Natural killer cell treated with Interleukin-12 subunit alpha and Interleukin-12 subunit beta and Interleukin-15 and Interleukin-18, amount 100 ng/mL, for 72 hours (primary cell): ENCODE measurements at places on chromosomes 4 and X. TPM values are rescaled to one million over a fixed set of nuclear protein-coding genes. Genes with fewer than 3 reads are reported as not detected.

The RASL11B gene
- total RNA-seq: not detected

DNA sequence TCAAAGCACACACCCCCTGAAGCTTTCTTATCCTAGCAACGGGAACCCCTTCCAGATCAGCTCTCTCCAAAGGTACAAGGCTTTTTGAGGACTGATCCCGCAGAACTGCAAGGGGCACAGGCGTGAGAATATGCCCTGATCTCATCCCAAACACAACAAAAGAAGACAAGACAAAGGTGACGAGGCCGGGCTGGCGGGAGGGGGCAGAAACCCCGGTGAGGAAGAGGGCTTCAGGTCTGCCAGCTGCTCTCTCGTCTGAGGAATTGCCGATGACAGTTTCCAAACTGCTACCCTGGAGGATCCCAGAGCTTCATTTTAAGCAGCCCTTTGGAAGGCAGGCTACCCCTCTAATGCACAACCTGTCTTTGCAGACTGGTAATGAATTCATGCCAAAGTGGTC lies 3.4 kb downstream of the HCFC1 start:
- DNase-seq: no peak
- H3K4me3 ChIP-seq: peak overlapping the region; percentile 97
- H3K4me1 ChIP-seq: peaks cover 22% of the 10 kb centered on the region
- peak overlapping the region; percentile 96 for H3K27ac ChIP-seq
- H3K36me3 ChIP-seq: peaks cover 9% of the 10 kb centered on the region
- H3K27me3 ChIP-seq: no peaks in the 10 kb centered on the region

DNA sequence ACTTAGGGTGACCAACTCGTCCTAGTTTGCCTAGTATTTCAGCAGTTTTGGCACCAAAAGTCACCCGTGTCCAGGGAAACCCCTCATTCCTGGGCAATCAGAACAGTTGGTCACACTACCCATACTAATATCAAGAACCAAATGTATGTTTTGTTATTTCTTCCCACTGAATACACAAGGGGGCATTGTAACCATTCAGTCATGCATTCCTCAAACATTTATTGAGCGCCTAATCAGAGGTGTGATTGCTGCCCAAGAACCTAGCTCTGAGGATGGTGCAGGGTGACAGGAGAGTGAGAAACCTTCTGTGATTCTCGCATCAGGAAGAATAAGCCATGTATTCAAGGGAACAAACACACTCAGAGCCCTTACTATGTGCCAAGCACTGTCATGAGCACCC lies 69.8 kb upstream of the RAI2 start:
- H3K4me3 ChIP-seq: no peak overlapping the region
- H3K36me3 ChIP-seq: no peaks in the 10 kb centered on the region
- H3K27ac ChIP-seq: no peak overlapping the region
- H3K27me3 ChIP-seq: no peaks in the 10 kb centered on the region
- no peaks in the 10 kb centered on the region for H3K4me1 ChIP-seq
- no peak for DNase-seq

GRCh38 chr4:7120341-7120740 lies 52.5 kb upstream of the GRPEL1 start:
- no peaks in the 10 kb centered on the region for H3K36me3 ChIP-seq
- no peak overlapping the region for H3K27ac ChIP-seq
- H3K4me3 ChIP-seq: no peak overlapping the region
- H3K4me1 ChIP-seq: no peaks in the 10 kb centered on the region
- peaks cover 30% of the 10 kb centered on the region for H3K27me3 ChIP-seq

DNA sequence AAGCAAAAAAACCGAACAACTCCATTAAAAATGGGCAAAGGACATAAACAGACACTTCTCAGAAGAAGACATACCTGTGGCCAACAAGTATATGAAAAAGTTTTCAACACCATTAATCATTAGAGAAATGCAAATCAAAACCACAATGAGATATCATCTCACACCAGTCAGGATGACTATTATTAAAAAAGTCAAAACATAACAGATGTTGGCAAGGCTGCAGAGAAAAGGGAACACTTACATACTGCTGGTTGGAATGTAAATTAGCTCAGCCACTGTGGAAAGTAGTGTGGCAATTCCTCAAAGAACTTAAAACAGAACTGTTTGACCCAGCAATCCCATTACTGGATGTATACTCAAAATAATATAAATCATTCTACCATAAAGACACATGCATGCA lies 436.3 kb downstream of the KLHL13 start:
- no peaks in the 10 kb centered on the region for H3K36me3 ChIP-seq
- no peak overlapping the region for H3K4me3 ChIP-seq
- no peaks in the 10 kb centered on the region for H3K27me3 ChIP-seq
- DNase-seq: no peak
- no peak overlapping the region for H3K27ac ChIP-seq

DNA sequence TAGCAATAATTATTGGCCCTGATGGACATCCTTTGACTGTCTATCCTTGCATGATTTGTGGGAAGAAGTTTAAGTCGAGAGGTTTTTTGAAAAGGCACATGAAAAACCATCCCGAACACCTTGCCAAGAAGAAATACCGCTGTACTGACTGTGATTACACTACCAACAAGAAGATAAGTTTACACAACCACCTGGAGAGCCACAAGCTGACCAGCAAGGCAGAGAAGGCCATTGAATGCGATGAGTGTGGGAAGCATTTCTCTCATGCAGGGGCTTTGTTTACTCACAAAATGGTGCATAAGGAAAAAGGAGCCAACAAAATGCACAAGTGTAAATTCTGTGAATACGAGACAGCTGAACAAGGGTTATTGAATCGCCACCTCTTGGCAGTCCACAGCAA lies 60.7 kb downstream of the ZFX start:
- no peaks in the 10 kb centered on the region for H3K4me1 ChIP-seq
- H3K27me3 ChIP-seq: no peaks in the 10 kb centered on the region
- H3K27ac ChIP-seq: no peak overlapping the region
- no peak for DNase-seq

DNA sequence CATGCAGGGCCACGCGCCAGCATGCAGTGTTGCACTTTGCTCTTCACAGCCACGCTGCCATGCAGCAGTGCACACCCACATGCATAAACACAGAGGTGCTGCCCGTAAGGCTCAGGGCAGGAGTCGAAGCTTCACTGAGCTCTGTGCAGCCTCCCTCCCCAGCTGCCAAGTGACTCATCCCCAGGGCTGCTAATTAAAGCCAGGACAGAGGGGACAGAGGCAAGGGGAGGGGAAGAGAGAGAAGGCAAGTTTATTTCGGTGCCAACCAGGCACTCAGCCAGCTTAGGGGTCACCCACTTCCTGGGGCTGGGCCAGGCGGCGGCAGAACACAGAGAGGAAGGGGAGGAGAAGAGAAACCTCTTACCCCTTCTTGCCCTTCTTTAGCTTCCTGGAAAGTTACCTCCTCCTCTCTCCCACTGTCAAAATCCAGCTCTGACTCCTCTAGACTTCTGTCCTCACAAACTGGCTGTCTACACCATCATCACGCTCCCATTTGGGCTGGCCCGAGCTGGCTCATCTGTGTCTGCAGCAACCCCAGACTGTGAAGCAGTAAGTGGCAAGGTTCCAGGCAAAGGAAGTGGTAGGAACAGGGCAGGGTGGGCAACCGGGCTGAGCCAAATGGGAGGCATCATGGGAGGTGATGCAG lies 6.2 kb upstream of the IQSEC2 start:
- peaks cover 42% of the 10 kb centered on the region for H3K4me1 ChIP-seq
- H3K27ac ChIP-seq: peak overlapping the region; percentile 79
- peak overlapping the region; percentile 76 for H3K4me3 ChIP-seq
- no peak for DNase-seq
- H3K27me3 ChIP-seq: no peaks in the 10 kb centered on the region

DNA sequence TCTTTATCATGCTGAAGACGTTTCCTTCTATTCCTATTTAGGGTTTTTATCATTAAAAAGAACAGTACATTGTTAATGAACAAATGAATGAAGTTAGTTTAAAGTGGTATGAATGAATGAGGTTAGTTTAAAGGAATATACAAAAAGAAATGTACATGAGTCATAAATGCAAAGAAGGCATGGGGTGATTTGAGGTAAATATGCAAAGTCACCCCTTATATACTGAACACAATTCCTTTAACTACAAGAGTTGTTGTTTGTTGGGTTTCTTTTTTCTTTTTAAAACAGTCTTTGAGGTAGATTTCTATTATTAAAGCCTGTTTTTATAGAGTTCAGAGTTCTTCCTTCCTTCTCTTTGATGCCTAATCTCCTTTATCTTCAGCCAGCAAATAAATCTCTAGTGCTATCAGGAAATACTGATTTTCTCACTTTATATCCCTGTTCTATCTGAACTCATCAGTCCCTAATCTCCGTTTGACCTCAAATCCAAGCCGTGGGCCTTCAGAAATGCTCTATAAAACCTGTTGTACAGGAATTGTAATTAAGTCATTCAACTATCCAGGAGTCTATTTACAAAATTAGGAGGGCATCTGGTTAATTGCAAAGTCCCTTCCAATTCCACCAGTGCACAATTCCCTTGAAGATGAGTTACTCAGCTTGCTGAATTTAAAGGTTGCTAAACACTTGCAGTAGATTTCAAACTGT lies 31.6 kb upstream of the ABCG2 start:
- H3K27ac ChIP-seq: no peak overlapping the region
- no peaks in the 10 kb centered on the region for H3K36me3 ChIP-seq
- no peak overlapping the region for H3K4me3 ChIP-seq

The FHDC1 gene
- total RNA-seq: 0.33 TPM

The RRAGB gene
- total RNA-seq: 6.1 TPM

- no peak overlapping the region for H3K27ac ChIP-seq
- no peaks in the 10 kb centered on the region for H3K27me3 ChIP-seq
- no peak overlapping the region for H3K4me3 ChIP-seq
- H3K36me3 ChIP-seq: no peaks in the 10 kb centered on the region
- H3K4me1 ChIP-seq: no peaks in the 10 kb centered on the region
- no peak for DNase-seq
These were observed 1432.6 kb upstream of the TENM3 start for GRCh38 chr4:180810581-180810980.

DNA sequence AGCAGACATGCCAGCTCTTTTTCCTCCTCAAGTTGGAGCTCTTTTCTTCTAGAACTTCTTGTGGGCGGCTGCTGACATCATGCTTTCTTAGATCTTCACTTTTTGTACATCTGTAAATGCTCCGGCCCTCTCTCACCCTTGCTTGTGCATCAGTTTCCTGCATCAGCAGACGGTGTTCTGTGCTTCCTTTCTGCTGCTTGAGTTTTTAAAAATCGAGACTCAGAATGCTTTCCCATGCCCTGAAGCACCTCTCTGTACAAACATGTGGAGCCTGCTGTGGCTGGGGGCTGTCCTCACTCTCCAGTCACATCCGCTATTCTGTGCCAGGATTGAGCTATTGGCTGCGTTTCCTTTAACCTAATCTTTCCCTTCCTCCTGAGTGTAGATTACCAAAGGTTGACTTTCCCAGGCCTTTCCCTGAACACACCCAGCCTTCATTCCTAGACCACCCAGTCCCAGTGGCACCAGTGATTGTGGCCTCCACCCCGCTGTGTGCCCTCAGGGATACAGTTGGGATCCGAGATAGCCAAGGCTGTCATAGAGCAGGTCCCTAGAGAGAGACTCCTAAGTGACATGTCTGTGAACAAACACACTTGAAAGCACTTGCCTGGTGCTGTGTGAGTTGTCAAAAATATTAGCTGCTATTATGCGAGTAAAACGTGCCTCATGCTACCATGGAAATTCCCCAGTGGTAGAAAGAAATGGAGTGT lies 41.9 kb downstream of the TNIP2 start:
- no peaks in the 10 kb centered on the region for H3K27me3 ChIP-seq
- DNase-seq: no peak
- peak overlapping the region; percentile 32 for H3K4me3 ChIP-seq
- H3K4me1 ChIP-seq: peaks cover 21% of the 10 kb centered on the region

DNA sequence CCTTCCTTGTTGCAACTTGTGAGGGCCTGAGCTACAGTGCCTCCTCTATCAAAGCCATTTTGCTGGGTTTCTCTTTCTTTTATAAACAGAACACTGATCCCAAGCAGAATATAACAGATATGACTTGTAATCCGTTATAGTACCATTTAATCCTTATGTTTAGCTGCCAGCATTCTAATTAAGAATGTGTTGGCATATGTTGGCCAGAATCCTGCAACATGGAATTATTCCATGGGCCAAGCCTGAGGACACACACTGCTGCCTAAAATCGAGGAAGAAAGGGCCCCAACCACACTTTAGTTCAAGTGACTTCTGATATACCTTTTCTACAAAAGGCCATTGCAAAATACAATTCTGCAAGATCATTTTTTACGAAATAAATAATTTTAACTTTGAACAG lies 28.0 kb downstream of the PALLD start:
- no peaks in the 10 kb centered on the region for H3K4me1 ChIP-seq
- DNase-seq: no peak
- peaks cover 44% of the 10 kb centered on the region for H3K27me3 ChIP-seq
- H3K4me3 ChIP-seq: no peak overlapping the region
- H3K36me3 ChIP-seq: no peaks in the 10 kb centered on the region
- no peak overlapping the region for H3K27ac ChIP-seq

The TMSB15B gene
- 5.1 TPM for total RNA-seq

DNA sequence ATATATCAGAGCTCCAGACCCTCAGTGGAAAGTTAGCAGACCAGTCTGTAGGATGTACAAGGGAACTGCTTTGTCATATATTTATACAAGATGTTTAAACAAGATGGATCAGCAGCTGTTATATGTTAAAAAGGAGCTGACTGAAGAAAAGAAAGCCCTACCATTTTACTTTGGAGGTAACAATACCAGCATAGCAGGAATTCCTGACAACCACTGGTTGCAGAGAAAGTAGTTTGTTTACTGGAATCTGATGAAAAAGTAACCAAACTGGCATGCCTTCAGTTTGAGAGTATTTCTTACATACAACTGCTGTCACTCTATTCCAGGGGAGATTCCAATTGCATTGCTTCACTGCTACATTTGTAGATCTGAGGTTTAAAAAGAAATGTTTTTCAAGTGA lies 49.5 kb upstream of the GABRQ start:
- H3K4me1 ChIP-seq: no peaks in the 10 kb centered on the region
- H3K36me3 ChIP-seq: no peaks in the 10 kb centered on the region
- no peaks in the 10 kb centered on the region for H3K27me3 ChIP-seq
- H3K4me3 ChIP-seq: no peak overlapping the region
- no peak for DNase-seq

DNA sequence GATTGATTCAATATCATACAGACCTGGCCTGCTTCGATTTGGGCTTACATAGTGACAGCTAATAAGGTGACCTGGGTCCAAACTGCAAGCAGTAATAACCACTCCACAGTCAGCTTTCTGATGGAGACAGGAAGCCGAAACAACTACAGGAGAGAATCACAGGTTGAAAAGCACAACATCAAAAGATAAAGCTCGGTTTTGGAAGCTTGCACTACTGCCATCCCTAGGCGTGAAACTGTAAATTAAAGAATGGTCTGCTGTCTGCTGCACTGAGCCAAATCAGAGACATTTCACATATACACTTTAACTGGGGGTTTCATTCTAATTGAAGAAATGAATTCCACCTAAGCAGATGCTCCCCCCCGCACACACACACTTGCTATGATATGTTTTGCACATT lies 116.3 kb downstream of the DHX15 start:
- no peaks in the 10 kb centered on the region for H3K36me3 ChIP-seq
- peaks cover 20% of the 10 kb centered on the region for H3K4me1 ChIP-seq
- no peak overlapping the region for H3K27ac ChIP-seq
- no peak for DNase-seq
